ENCODE measurements at places on chromosomes 11 and 22.

- no peaks in the 10 kb centered on the region for H3K36me3 ChIP-seq
- no peaks in the 10 kb centered on the region for H3K4me1 ChIP-seq
- no peaks in the 10 kb centered on the region for H3K27me3 ChIP-seq
- H3K4me3 ChIP-seq: no peak overlapping the region
- no peak overlapping the region for H3K27ac ChIP-seq
- DNase-seq: no peak
Observed at GRCh38 chr22:17410576-17410975, 41.3 kb downstream of the CECR2 start.

DNA sequence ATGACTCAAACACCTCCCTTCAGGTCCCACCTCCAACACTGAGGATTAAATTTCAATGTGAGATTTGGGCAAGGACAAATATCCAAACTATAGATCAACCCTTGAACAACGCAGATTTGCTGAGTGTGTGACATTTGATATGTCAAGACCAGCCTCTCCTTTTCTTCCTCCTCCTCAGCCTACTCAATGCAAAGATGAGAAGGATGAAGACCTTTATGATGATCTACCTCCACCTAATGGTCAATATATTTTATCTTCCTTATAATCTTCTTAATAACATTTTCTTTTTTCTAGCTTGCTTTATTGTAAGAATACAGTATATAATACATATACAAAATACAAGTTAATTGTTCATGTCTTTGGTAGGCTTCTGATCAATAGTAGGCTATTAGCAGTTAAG, 67.5 kb upstream of the MPPED2 start:
- no peak overlapping the region for H3K4me3 ChIP-seq
- DNase-seq: no peak
- no peaks in the 10 kb centered on the region for H3K36me3 ChIP-seq
- H3K27ac ChIP-seq: no peak overlapping the region
- H3K27me3 ChIP-seq: no peaks in the 10 kb centered on the region

DNA sequence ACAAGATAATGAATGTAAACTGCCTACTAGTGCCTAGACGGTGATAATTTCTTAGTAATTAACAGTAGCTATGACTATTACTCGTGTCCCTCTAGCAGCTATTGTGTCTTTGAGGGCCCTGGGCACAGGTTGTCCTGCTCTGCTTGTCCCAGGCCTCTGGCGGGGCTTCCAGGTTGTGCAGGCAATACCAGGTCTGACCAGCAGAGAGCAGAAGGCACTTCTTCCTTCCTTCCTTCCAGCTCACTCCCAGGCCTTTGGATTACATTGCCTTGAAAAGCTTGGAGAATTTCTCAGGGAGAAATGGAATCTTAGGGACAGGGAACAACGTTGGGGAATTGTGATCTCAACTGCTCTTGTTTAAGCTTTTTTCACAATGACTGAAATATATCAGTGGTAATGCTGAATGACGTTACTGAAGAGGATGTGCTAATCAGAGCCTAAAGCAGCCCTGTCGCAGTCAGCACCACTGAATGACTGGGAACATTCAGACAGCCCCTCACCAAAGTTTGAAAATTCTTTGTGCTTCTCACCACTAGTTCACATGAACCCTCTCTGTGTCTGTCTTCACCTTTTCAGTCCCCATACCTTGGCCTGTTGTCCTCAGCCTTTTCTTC, 8.4 kb upstream of the CCKBR start:
- no peak overlapping the region for H3K27ac ChIP-seq
- H3K4me1 ChIP-seq: peaks cover 3% of the 10 kb centered on the region
- H3K4me3 ChIP-seq: no peak overlapping the region
- no peaks in the 10 kb centered on the region for H3K27me3 ChIP-seq
- H3K36me3 ChIP-seq: no peaks in the 10 kb centered on the region

GRCh38 chr11:42462558-42463310, 849.1 kb upstream of the API5 start:
- H3K27me3 ChIP-seq: no peaks in the 10 kb centered on the region
- no peak overlapping the region for H3K4me3 ChIP-seq
- no peaks in the 10 kb centered on the region for H3K4me1 ChIP-seq
- DNase-seq: no peak
- no peaks in the 10 kb centered on the region for H3K36me3 ChIP-seq

DNA sequence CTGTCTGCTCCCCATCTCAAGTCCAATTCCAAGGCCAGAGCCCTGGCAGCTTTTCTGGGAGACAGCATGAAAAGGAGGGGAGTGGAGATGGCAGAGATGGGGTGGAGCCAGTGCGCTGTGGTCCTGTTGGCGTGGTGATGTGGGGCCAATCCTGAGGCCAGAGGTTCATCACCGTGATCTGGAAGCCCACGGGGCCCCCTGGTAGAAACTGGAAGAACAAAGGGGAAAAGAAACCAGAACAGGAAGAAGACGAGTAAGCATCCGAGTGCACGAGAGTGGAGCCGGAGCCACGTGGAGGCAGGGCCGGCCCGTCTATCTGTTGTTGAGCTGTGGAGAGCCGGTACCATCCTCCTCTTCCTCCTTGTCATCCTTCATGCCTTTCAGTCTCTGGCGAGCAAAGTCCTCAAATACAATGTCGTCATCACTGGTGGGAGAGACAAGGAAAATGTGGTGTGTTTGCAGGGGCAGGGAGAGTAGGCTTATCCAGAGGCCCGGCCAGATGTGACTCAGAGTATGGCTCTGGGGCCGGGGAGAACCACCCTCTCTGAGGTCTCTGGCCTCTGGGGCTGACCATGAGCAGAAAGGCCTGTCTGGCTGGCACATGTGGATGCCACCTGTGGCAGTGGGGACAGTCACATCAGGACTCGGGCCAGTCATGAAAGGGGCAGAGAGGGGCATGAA, 25.4 kb downstream of the TPBGL start:
- H3K4me3 ChIP-seq: no peak overlapping the region
- peaks cover 5% of the 10 kb centered on the region for H3K36me3 ChIP-seq
- no peaks in the 10 kb centered on the region for H3K4me1 ChIP-seq
- no peaks in the 10 kb centered on the region for H3K27me3 ChIP-seq
- DNase-seq: no peak

- no peak for DNase-seq
- H3K4me3 ChIP-seq: no peak overlapping the region
- no peak overlapping the region for H3K27ac ChIP-seq
- no peaks in the 10 kb centered on the region for H3K4me1 ChIP-seq
Observed at GRCh38 chr11:20068691-20069090, 91.6 kb downstream of the DBX1 start.

DNA sequence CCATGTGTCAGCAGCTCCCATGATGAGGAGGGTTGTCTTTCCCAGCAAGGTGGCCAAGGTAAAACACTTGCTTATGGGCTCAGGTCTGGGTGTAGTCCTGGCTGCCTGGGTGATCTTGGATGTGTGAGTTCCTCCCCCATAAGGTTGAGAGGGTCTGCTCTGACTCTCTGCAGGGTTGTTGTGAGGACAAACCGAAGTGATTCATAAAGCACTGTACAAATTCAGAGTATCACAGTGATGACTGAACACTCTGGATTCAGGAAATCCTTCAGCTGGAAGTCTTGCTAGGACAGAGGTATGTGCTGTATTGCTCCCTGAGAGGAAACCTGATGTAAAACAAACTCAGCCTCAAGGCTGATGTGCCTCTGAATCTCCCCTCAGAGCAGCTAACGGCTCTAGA, 220.9 kb upstream of the PITPNB start:
- H3K27ac ChIP-seq: no peak overlapping the region
- H3K27me3 ChIP-seq: no peaks in the 10 kb centered on the region
- H3K36me3 ChIP-seq: no peaks in the 10 kb centered on the region
- H3K4me1 ChIP-seq: no peaks in the 10 kb centered on the region

DNA sequence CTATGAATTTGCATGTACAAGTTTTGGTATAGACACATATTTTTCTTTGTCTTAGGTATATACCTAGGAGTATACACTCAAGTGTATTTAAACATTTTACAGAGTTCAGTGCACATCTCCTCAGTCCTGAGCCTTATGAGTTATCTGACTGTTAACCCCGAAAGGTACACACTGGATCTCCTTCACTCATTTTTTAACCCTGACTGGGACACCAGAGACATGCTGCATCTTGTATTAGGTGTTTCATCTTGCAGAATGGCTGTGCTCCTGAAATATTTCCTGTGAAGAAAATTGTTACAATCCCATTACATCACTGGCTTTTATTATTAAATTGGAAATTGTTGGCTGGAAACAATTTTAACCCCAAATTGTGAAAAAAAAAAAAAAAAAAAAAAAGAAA, 15.3 kb downstream of the PARVA start:
- H3K4me1 ChIP-seq: no peaks in the 10 kb centered on the region
- H3K4me3 ChIP-seq: no peak overlapping the region
- no peak overlapping the region for H3K27ac ChIP-seq
- H3K27me3 ChIP-seq: no peaks in the 10 kb centered on the region

DNA sequence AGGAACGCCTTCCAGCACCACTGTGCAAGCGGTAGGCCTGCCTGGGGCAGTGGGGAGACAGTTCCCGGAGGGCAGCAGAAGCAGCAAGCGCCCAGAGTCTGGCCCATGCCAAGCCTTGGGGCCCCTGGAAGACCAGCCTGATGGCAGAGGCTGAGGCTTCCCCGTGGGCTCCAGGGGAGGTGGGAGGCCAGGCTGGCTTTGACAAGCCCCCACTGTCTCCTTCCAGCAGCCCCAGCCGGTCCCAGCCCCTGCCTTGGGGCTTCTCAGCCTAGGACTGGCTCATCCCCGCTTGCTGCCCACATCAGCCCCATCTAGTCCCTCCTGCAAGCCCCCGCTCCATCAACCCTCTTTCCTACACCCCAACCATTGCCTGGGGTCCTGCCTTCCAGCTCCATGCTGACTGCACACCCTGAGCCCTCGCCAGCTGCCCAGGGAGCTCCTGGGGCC, 46.7 kb downstream of the IGF2 start:
- H3K4me3 ChIP-seq: no peak overlapping the region
- no peaks in the 10 kb centered on the region for H3K36me3 ChIP-seq
- no peak overlapping the region for H3K27ac ChIP-seq

DNA sequence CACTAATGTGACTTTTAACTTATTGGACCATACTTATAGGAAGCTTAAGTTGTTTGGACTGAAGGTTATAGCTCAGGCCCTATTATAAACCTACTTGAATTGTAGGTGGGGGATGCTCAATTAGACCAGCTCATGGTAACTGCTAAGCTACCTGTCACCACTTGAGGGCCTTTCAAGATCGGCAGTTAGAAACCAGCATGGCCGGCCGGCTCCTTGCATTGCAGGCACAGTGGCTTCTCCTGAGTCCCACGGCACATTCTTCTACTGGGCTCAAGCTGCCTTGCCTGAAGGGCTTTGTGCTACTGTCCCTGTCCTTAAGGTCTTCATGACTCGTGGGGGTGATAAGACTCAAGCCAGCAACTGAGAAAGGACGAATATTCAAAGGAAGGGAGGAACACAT, 70.8 kb downstream of the TBC1D22A start:
- H3K27ac ChIP-seq: no peak overlapping the region
- DNase-seq: no peak
- no peak overlapping the region for H3K4me3 ChIP-seq
- no peaks in the 10 kb centered on the region for H3K36me3 ChIP-seq
- H3K27me3 ChIP-seq: no peaks in the 10 kb centered on the region
- H3K4me1 ChIP-seq: no peaks in the 10 kb centered on the region

GRCh38 chr22:39946126-39946502, 14.1 kb upstream of the TMA7B start:
- H3K4me3 ChIP-seq: no peak overlapping the region
- H3K27me3 ChIP-seq: no peaks in the 10 kb centered on the region
- H3K27ac ChIP-seq: no peak overlapping the region
- no peaks in the 10 kb centered on the region for H3K4me1 ChIP-seq
- H3K36me3 ChIP-seq: no peaks in the 10 kb centered on the region

DNA sequence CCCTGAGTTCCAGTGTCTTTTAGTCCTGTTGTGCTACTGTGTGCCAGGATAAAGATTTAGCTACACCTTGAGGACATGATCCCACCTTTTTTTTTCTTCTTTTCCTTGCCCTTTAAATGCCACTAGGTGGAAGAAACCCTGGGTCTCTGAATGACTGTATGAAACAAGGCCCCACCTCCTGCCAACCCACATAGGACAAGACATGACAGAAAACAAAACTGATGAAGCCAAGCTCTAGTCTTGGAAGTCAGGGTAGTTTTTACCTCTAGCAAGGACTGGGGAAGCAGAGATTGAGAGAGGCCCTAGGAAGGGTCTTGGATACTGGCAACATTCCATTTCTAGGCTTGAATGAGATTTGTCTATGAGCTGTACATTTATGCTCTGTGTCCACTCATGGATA, 410.7 kb downstream of the MIAT start:
- peaks cover 4% of the 10 kb centered on the region for H3K27me3 ChIP-seq
- H3K4me3 ChIP-seq: no peak overlapping the region
- H3K4me1 ChIP-seq: no peaks in the 10 kb centered on the region
- no peaks in the 10 kb centered on the region for H3K36me3 ChIP-seq

GRCh38 chr22:48398181-48398905, 1429.3 kb downstream of the BRD1 start:
- no peaks in the 10 kb centered on the region for H3K27me3 ChIP-seq
- no peak overlapping the region for H3K27ac ChIP-seq
- no peak overlapping the region for H3K4me3 ChIP-seq
- DNase-seq: no peak
- no peaks in the 10 kb centered on the region for H3K4me1 ChIP-seq

- H3K4me3 ChIP-seq: no peak overlapping the region
- H3K27ac ChIP-seq: no peak overlapping the region
- no peaks in the 10 kb centered on the region for H3K36me3 ChIP-seq
- DNase-seq: no peak
Observed at GRCh38 chr11:79312617-79313529, 128.0 kb downstream of the TENM4 start.

- no peaks in the 10 kb centered on the region for H3K36me3 ChIP-seq
- peaks cover 4% of the 10 kb centered on the region for H3K4me1 ChIP-seq
- DNase-seq: no peak
Observed at GRCh38 chr11:75705541-75705940, 12.1 kb upstream of the MOGAT2 start.

- no peaks in the 10 kb centered on the region for H3K36me3 ChIP-seq
- DNase-seq: no peak
- H3K27me3 ChIP-seq: no peaks in the 10 kb centered on the region
Observed at GRCh38 chr11:34327804-34328631, 29.8 kb downstream of the ABTB2 start.

GRCh38 chr22:36252754-36253522, at the start of gene APOL1:
TSS of gene APOL1 (plus strand) at chr22:36253133. CDS start at chr22:36254956, 1,823 bp downstream.
- H3K4me1 ChIP-seq: peaks cover 7% of the 10 kb centered on the region
- peak within 1 kb of the TSS; percentile 90 for H3K27ac ChIP-seq
- no peaks in the 10 kb centered on the region for H3K36me3 ChIP-seq
- peak within 1 kb of the TSS; percentile 49 for H3K4me3 ChIP-seq
- DNase-seq: peak; percentile 71

DNA sequence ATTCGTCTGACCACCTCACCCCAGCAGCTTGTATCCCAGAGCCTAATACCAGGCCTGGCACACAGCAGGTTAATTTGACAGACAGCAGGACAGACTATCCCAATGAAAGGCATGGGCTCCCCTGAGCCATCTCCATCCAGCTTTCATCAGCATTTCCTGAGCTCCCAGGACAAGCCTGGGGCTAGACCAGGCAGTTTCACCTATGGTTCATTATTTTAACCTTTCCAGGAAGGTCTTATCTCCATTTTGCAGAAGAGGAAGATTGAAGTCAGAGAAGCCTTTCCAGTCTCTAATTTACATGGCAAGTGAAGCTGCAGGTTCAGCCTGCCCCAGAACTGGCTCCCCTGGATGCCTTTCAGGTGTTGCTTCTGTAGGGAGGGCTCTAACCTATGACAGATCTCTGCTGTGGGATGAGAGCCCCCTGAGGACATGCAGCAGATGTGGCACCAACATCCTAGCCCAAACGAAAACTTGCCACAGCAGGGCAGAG, 17.0 kb downstream of the ARRB1 start:
- H3K4me1 ChIP-seq: peaks cover 36% of the 10 kb centered on the region
- no peak overlapping the region for H3K4me3 ChIP-seq
- no peaks in the 10 kb centered on the region for H3K27me3 ChIP-seq
- peak overlapping the region; percentile 33 for H3K27ac ChIP-seq
- no peak for DNase-seq

GRCh38 chr22:35756722-35757121, 39.0 kb downstream of the APOL5 start:
- peaks cover 4% of the 10 kb centered on the region for H3K36me3 ChIP-seq
- no peaks in the 10 kb centered on the region for H3K4me1 ChIP-seq
- H3K27ac ChIP-seq: no peak overlapping the region
- H3K4me3 ChIP-seq: no peak overlapping the region
- DNase-seq: no peak
- no peaks in the 10 kb centered on the region for H3K27me3 ChIP-seq
